ENCODE measurements at places on chromosomes 11 and 22. TPM values are rescaled to one million over a fixed set of nuclear protein-coding genes. Genes with fewer than 3 reads are reported as not detected.

ELMOD1 gene
- 0.25 TPM for total RNA-seq

CASP12 gene
- not detected for total RNA-seq

FJX1 gene
- 37.6 TPM for total RNA-seq

NUDT8 gene
- total RNA-seq = 13.7 TPM

NRXN2 gene
- total RNA-seq = 0.87 TPM

C1QTNF6 gene
- 6.8 TPM for total RNA-seq

MRGPRF gene
- not detected for total RNA-seq

SCGB2A2 gene
- not detected for total RNA-seq

OR51B2 gene
- not detected for total RNA-seq

FGF19 gene
- total RNA-seq = 0.09 TPM
